ENCODE measurements at places on chromosomes 3 and 15.

DNA sequence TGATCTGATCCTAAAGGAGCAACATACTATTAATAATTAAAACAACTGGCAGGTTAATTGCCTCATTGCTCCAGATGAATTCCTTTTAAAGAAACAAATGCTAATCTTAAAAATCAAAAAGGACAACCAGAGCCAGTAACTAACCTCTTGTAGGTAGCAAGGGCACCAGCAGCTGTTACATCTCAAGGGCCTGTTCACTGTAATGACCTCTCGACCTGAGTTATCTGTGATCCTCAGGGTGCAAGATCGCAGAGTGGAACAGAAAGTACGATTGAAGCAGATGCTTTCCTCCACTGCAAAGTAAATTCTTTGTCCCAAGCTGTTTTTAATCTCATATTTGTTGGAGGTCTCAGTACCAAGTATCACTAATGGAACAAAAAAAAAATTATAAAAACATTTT lies 11.4 kb downstream of the PLSCR5 start:
- DNase-seq: no peak

DNA sequence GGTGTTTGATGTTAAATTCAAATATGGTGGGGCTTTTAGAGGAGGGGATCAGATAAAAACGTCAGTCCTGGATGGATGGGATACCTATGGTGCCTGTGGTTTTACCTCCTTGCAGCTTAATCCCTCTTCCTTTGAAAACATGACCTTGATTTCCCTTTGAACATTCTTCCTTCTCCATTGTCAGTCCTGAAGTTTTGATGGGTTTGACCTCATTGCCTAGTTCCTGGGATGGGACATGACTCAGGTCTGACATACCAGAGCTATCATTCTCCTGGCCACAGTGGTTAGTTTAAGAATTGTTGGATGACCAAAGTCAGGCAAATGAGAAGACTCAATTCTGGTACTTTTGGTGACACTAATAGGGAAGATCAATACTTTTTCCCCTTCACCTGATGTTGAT lies 87.2 kb downstream of the PRICKLE2 start:
- no peak for DNase-seq

DNA sequence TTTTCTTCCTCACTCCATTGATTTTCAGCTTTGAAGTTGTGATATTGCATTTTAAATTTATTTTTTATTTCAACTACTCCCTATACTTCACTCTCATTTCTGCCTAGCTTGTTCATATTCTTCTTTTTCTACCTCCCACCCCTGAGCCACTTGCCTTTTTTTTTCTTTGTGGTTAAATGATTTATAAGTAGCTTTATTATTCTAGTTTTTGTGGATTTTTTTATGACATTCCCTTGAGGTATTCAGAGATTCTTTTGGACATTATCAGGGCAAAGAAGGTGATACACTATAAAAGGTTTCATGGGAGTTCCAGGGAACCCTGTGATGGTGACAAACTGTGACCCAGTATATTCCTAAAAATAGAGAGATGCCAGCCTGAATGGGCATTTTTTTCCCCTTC lies 3.3 kb downstream of the C15orf61 start:
- no peak for DNase-seq

DNA sequence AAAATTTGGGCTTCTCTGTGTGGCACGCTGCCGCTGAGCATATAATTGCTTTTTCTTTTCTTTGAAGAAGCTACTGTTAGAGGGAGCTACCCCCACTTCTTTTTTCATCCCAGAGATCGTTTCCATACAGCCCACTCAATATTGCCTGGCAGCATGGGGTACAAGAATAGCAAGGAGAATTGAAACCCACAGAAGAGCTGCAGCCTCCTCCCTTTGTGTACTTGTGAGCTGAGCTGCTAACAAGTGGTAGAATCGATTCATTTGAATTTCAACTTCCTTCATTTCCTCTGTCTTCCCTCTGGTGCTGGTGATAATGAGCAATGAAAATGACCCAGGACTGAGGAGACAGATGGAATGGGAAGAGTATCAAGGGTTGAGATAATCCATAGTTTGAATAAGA lies 64.9 kb downstream of the LRRC3B start:
- no peak for DNase-seq

- DNase-seq: peak; percentile 31
Measured at GRCh38 chr15:27017168-27017809, 46.3 kb downstream of the GABRG3 start.

- no peak for DNase-seq
Measured at GRCh38 chr3:120177151-120177550, 82.9 kb upstream of the GSK3B start.

- no peak for DNase-seq
Measured at GRCh38 chr3:110106805-110107204, 769.5 kb upstream of the DPPA4 start.

DNA sequence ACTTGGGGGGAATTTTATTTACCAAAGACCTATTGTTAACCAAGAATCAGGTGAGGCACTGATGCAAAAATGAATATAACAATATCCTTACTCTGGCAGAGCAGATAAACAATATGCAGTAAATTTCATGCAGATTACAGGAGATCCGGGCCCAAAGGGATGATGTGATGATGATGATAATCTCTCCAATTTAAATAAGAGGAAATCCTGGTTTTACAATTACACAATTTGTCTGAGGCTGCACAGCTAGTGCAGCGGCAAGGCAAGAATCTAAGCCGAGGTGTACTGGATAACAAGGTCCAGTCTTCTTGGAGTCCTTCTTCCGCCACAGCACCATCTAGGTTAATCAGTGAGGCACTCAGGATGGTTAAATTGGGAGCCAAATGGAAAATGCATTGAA lies 2.4 kb upstream of the MESD start:
- DNase-seq: no peak

DNA sequence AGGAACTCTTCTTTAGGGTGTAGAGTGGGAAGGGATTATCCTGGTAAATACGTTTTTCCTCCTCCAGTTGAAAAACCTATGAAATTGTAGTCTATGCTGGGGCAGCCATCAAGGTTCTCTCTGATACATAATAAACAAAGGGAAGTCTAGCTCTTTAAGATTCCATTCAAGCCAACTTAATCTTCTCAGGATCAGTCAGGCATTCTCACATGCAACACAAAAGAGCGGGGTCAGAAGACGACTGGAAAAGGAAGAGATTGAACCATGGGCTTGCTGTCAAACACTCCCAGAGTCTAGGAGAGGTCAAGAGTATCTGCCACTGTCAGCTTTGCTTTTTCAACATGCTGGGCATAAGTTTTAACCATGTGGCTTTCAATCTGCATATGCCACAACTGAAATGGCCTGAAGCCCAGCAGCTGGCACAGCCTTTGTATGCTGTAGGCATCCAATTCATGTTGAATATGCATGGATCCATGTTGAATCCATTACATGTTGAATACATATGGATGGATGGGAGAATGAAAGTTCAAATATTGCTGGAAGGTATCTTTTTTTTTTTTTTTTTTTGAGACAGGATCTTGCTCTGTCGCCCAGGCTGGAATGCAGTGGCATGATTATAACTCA lies 8.5 kb downstream of the TRAT1 start:
- no peak for DNase-seq

DNA sequence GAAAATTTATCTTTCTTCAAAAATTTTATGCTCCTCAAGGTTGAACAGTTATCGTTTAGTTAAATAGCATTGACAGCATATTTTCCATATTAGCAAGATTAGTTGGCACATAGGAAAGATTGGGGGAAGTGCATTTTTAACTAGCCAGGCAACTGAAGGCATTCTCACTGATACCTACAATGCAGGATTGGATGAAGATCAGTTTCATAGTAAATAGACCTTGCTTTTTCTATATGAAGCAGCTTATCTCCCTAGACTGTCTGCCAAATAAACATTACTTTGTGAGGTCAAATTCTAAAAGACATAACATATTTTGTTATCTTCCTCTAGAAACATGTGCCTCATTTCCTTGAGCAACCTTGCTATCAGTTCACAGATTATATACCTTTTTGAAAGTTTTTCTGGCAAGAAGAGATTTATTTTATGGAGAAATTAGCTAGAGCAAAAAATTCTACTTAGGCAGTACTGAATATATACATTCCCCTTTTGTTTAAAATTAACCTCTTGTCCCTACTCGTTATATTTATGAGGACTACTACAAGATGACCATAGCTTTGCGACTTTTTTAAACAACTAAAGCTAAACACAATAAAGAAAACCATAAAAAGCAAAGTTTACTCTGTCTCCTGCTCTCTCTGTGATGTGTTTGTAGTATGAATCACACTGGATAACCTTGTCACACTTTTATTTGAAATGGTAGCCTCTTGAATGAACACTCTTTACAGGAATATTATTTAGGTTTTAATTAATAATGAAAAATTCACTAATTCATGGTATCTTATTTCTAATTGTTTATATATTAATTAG lies 654.9 kb upstream of the TBL1XR1 start:
- DNase-seq: no peak

All from GF-D8 (cell line).